ENCODE measurements at places on chromosomes 11 and 22.

- no peak for DNase-seq
Measured at GRCh38 chr11:110986016-110986415, 259.5 kb upstream of the POU2AF2 start.

GRCh38 chr22:23240639-23241389 lies 60.5 kb downstream of the BCR start:
- DNase-seq, result no peak

- DNase-seq, result no peak
Measured at GRCh38 chr11:30992513-30992849, 377.1 kb downstream of the DCDC1 start.

DNA sequence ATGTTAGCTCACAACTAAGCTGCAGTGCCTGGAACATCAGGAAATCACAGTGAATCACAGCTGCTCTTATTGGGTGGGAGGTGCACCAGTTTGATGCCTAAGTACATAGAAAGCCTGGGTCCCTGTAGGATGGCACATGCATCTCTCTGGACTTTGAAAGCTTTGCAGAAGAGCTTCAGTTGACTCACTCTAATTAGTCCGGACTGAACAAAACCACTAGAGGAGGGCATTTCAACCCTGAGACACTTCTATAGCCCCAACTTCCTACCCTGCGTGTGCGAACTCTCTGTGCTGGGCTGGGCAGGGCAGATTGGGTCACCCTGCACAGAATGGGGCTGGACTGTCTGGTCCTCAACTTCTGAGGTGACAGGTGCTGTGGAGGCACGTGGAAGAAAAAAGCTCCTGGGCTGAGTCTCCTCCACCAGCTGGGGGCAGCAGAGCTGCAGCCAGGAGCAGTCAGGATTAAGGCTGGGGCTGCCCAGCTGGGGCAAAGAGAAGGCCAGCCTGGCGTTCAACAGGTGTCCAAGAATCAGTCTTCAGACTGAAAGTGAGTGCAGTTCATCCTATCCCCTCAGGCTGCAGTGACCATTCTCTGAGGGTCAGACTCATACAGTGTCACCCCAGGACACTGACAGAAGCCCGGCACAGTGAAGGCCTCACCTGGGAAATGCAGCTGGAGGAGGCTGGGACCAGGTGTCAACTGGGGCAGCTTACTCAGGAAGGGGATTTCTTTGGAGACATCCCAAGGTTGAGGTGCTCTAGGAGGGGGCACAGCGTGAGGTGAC lies 22.1 kb downstream of the GGTLC2 start:
- DNase-seq, result no peak

DNA sequence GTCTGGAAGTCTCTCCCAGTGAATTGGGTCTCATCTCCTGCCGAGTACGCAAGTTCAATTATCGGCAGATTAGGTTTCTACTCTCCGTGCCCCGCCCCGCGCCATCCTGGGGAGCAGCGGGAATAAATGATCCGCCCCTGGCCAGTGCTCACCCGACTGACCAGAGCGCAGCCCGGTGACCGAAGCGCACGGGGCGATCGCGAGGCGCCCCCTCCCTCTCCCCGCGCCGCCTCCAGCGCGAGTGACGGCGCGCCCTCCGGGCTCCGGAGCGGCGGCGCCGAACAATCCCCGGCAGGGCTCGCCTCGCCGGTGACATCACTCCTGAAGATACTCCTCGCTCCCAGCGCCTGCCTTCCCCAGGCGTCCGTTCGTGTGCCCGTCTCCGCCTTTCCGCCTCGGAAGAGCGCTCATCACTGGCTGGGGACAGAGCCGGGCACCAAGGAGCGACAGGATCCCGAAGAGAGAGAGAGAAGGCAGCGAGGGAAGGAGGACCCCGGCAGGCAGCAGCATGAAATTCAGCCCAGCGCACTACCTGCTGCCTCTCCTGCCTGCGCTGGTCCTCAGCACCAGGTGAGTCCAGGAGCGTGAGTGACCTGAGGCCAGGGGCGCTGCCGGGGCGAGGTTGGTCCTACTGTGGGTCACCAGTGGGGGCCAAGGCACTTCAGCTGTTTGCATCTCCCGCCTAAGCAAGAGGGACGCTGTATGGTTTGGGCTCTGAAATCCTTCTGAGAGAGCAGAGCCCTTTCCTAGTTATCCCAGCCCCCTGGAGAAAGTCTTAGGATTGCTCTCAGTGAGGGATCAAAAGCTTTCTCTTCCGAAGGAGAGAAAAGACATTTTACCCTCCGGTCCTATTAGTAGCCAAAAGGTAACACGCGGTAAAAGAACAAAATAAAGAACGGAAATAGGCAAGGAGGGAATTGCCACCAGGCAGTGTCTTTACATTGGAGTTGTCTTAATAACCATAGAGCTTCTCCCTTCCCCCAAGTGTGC lies at the start of gene LUZP2:
Gene LUZP2 (plus strand): TSS at position 318 of the 990 bp plus-strand sequence.
- peak; percentile 13 for DNase-seq

- DNase-seq, result no peak
Measured at GRCh38 chr11:83181815-83182214, 11.7 kb upstream of the ANKRD42 start.

DNA sequence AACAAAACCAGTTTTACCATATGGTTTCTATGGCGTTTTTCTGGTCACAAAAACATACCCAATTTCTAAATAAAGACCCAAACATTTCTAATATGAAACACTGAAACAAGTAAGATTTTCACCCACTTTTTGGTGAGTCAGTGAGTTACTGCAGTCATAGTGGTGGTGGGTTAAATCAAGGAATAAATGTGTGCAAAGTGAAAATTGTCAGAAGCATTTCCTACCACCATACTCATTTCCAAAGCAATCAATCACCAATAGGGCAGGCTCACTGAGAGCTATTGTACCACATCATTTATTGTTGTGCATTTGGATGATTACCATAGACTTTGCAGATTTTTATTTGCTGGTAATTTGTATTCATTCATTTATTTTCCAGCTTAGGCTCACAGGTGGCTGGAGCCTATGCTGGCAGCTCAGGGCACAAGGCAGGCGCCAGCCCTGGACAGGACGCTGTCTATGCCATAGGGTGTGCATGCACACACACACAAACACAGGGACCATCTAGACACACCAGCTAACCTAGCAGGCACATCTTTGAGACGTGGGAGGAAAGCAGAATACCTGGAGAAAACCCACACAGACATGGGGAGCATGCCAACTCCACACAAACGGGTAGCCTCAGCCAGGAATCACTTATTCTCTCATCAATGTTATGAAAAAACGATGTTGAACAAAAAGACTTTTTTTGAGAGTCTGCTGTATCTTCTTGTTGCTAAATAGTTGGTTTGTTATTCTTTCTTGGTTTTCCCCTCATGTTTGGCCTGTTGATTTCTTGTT lies 5.1 kb downstream of the FAM118B start:
- no peak for DNase-seq

DNA sequence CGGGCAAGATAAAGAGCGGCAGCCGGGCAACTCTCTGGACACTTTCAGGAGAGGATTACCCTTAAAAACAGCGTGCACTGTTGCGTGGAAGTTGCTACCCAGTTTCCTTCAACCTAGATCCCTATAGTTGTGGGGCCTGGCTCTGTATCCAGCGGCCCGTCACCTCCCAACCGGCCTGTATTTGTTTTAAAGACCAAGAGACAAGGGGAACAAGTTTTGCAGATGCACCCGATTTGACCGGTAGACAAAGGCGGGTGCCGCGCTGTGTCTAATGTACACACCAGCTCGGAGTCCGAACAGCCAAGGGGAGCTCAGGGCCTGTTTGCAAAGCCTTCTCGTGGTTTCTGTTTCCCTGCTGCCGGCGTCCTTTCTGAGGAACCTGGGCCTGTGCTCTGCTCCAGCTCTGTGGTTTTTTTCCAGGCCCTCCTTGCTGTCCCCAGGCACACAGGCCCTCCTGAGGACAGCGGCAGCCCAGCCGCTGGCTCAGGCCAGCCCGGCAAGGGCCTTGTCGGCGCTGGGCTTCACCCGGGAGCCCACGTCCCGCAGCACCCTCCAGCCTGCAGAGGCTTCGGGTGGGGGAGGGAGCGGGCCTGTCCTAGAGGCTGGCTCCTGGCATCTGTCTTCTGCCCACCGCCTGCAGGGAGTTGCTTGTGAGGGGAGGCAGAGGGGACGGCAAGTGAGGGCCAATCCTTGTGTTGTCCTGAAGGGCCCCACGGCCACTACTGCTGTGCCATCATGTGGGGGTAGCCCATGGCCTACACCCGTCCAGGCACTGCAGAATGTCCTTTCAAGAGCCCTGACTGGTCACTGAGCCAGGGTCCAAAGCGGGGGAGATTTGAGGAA lies 1.4 kb downstream of the TBX1 start:
- DNase-seq, result no peak

DNA sequence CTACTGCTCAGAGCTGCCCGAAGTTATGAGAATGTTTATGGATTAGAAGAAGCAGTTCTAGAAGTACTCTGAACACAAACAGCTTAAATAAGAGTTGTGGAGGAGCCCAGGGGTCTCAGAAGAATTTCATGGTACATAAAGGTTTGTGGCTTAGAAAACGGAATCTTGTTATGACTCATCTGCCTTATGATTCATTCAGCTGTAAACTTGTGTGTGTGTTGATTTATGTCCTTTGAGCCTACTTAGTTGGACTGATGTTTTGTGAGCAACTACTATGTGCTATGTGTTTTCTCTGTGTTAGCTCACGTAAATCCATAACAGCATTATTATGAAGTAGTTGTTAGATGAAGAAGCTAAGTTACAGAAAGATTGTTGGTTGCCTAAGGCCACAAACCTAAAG lies 203.7 kb downstream of the PGR start:
- DNase-seq, result no peak

GRCh38 chr11:60625262-60625661 lies 74.2 kb upstream of the MS4A8 start:
- DNase-seq, result no peak

DNA sequence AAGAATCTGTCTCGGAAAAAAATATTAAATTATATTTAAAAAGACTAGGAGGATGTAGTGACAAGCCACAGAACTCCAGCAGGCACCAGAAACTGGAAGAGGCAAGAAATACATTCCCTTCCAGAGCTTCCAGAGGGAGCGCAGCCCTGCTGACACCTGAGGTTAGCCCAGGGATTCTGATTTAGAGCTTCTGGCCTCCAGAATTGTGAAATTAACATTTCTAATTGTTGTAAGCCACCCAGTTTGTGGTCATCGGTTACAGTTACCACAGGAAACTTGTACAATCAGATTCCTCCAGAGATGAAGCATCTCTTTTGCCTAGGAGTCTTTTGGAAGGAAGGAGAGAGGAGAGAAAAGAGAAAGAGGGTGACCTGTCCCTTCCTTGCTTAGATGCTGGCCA lies 6.4 kb upstream of the UBASH3B start:
- DNase-seq, result no peak

DNA sequence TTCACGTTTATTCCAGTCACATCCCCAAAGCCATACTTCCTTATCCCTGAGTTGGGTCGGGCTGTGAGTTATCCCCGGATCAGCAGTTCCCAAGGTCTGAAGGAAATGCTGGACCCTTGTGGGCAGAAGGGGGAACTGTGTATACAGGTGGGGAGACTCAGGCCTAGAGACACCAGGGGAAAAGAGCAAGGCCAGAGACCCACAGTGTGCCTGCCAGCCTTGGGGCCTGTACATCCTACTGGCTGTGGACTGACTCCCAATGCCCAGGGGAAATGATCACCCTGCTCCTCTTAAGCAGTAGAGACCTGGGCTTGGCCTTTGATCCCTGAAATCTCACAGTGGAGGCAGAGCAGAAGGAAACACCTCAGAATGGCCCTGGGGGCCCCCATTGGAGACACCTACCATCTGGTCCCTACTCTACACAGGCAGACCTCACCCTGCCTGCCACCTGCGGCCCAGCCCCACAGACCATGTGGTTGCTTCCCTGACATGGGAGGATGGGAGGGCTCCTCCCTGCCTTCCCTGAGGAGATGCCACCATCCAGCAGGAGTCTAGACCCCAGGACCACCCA lies 1.3 kb downstream of the SELENOM start:
- no peak for DNase-seq

DNA sequence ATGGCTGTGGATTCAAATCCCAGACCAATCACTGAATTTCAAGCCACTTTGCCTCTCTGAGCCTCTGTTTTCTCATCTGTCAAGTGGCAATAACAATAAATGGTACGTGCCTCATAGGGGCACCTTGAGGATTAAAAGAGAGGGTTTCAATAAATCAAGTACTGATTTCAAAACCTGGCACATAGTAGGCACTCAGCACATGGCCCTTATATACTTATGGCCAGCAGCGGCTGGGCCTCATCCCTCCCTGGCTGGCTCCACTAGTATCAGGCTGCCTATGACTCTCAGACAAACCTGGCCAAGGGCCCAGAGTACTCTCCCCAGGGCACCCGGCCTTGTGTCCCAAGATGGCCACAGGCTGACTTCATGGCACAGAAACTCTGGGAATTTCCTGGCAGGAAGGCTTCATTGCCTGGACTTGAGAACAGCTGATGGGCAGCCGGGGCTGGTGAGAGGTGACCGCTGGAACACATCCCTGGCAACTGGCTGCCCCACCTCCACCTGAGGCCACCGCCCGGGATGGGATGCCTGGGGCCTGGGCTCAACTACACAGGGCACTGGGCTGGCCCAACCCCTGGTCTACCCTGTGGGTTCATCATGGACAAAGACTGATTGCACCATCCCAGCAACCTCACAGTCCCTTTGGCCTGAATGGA lies 3.4 kb downstream of the FADS3 start:
- no peak for DNase-seq

- DNase-seq, result no peak
Measured at GRCh38 chr11:86205421-86206336, 38.9 kb upstream of the EED start.

- DNase-seq, result no peak
Measured at GRCh38 chr22:38240734-38241252, 32.0 kb downstream of the TMEM184B start.

GRCh38 chr11:83092488-83093384 lies 21.0 kb upstream of the RAB30 start:
- DNase-seq, result no peak

Data from frontal cortex (tissue), 4 donors.